Renal cortex interstitium (tissue), 15 donors: ENCODE measurements at places on chromosomes 4 and X.

DNA sequence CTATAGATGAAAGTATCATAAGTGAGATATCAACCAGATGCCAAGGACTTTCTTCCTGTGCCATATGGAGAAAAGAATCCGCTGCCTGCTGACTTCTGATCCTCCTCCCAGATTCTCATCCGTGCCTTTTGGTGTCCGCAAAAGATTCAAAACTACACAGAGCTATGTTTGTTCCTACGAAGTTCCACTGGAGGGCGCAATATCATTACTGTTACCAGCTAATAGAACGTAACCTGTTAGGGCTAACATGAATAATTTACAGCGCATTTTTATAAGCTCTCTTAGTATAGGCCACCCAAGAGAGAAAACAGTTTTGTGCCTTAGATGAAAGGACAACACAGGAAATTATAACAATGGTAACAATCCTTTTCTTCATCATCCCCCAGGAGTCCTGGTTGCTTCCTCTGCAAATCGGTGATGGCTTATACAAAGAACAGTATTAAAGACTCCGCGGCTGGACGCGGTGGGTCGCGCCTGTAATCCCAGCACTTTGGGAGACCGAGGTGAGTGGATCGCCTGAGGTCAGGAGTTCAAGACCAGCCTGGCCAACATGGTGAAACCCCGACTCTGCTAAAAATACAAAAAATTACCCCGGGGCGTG lies 22.8 kb upstream of the CENPVL3 start:
- DNase-seq, result peak; percentile 33

DNA sequence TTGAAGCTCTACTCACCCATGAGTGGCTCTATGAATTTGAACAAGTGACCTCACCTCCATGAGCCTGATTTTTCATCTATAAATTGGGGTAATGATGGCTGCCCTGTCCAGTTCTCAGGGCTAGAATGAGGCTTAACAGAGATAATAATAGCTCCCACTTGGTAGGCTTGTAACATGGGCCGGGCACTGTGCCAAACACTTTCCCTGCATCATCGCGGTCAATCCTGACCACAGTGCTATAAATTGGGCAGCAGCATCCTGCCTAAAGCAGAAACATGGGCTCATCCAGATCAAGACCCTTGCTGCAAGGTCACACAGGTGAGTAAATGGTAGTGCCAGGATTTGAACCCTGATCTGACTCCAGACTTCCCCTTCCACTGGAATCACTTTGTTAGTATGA lies 12.8 kb downstream of the APLN start:
- no peak for DNase-seq

- no peak for DNase-seq
These were observed 664 bp downstream of the MED12 start for GRCh38 chrX:71118985-71119535.

DNA sequence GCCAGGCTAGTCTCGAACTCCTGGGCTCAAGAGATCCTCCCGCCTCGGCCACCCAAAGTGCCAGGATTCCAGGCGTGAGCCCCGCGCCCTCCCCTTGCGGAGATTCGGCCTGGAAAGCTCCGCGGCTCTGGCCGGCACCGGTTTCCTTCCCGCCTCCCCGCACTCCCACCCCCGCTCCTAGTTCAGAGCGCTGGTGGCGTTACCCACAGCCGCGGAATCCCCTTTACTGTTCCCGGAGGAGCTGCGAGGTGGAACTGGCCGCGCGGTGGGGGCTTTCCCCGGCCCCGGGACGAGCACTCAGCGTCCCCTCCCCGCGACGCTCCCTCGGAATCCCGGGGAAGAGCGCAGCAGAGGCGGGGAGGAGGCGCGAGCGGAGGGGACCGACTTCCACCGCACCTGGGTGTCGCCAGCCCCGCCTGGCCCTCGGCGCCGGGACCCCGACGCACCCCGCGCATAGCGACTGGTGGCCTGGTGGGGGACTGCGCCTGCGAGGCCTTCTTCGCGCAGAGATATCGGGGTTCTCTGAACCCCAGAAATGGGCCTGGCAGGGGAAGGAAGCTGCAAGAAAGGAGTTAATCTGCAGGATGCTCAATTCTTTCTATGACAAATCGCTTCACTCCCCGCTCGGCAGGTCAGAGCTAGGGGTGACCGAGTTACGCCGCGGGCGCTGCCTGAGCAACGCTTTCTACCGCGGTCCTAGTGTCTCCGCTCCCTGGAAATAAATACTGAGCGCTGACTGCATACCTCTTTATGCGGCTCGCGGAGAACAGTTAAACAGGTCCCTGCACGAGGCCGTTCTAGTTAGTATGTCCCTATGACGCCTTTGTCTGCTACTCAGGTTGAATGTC lies 14.6 kb upstream of the SLC25A4 start:
- no peak for DNase-seq

DNA sequence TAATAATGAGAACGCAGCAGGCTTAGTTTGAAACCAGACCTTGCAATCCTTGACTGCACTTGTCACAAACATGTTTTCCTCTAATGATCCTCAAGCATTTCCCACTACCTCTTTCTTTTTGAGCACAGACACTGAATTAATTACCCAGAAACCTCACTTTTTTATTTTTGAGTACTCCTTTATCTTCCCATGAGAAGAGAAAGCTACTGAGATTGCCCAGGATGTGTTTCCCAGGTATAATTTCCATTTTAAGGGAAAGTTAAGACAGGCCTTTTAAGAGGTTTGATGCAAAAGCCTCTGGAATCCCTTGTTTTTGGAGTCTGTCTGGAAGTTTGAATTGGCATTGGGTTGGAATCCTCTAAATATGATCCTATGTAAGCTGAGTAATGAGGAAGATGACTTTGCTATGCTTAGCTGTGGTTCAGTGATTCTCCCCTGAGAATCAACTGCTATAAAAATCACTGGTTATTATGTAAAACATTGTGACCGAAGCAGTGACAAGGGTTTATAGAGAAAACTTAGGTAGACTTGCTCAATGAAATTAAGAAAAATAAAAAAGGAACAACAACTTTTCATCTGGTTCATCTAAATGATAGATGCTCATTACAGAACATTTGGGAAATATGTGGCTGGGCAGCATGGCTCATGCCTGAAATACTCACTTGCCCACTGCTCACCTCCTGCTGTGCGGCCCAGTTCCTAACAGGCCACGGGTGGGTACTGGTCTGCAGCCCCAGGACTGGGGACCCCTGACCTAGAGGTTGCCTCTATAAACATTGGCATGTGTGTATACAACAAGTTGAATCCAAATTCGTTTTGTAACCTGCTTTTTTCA lies 10.8 kb upstream of the RHOH start:
- DNase-seq, result no peak

- no peak for DNase-seq
These were observed 555.7 kb downstream of the PCDH7 start for GRCh38 chr4:31275906-31276305.

DNA sequence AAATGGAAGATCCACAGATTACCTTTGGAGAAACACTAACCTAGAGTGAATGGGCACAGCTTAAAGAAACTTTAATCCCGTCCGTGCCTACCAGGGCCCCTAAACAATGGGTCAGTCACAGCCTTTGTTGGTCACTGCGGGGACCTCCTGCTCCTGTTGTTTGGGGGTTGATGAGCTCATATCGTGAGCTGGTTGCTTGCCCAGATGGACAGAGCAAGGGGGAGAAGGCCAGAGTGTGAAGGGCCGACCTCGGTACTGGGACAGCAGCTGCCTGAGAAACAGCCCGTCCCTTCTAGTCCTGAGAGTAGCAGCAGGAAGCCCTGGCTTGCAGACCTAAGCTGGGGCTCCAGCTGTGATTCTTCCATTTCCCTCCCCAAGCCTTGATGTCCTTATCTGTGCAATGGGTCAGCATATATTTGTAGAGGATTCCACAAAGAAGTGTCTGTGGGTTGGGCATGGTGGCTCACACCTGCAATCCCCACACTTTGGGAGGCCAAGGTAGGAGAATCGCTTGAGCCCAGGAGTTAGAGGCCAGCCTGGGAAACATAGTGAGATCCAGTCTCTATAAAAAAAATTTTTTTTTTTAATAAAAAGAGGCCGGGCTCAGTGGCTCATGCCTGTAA lies 69.6 kb upstream of the SLC34A2 start:
- DNase-seq, result no peak

DNA sequence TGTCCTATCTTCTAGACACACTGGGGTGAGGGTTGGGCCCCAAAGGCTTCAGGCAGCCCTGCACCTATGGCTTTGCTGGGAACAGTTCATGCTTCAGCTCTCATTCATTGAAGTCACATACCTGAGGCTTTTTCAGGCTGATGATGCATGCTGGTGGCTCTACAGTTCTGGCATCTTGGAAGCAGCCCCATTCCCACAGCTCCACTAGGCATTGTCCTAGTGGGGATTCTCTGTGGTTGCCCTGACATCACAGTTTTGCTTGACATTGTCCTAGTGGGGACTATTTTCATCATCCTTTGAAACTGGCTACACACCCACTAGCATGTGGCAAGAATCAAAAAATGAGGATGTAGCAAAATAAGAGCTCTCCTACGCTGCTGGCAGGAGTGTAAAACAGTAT lies 37.7 kb upstream of the C4orf17 start:
- DNase-seq, result no peak

GRCh38 chr4:52126966-52127365 lies 75.9 kb downstream of the SPATA18 start:
- DNase-seq, result no peak

DNA sequence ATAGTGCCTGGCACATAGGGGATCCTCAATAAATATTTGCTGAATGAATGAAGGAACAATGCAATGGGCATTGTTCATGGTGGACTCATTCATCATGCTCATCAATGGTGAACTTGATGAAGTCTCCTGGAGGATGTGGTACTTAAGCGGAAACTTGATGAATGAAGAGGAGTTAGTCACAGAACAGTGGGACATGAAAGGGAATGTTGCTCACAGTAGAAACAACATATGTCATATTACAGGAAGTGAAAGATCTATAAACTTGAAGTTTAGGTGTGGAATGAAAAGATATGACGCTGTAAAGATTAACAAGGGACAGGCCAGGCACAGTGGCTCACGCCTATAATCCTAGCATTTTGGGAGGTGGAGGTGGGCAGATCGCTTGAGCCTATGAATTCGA lies 224.1 kb downstream of the PPP3CA start:
- no peak for DNase-seq

GRCh38 chr4:184838249-184839074 lies 12.7 kb upstream of the ACSL1 start:
- DNase-seq, result no peak

DNA sequence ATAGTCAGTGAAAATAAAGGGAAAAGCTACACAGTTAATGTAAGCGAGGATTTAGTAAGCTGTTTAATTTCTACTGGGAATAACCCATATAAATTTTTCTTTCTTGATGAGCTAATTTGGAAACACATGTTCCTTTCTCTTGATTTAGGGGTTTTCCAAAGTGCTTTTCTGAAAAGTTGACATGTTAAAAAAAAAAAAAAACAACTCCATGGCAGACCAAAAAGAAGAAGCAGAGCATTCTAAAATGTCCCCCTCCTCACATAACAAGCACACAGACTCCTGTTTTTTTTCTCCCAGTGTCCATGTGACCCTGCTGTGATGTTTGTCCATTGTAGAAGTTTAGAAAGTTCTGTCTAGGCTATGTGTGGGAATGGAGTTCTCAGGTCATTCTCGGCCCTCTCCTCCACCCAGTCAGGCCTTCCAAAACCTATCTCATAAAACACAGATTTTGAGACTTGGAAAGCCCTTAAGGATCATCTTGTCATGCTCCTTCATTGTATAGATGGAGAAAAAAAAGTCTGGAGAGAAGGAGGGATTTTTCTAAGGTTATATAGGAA lies 792 bp downstream of the CLIC2 start:
- no peak for DNase-seq

- DNase-seq, result no peak
These were observed 852.9 kb downstream of the TECRL start for GRCh38 chr4:63556332-63556731.

DNA sequence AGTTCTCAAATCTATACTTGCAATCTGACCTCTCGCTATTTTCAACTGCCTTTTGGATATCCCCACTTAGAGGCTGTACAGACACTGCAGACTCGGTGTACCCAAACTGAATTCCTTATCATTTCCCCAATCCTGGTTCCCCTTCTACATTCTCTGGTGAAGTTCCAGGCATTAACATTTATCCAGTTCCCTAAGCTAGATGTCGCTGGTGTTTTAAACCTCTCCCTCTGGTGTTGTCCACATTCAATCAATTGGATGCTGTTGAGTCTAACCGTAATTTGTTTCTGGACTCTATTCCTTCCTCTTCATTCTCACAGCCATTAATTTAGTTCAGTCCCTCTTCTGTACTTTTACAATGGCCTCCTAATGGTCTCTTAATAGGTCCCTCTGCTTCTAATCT lies 7.2 kb upstream of the STK26 start:
- no peak for DNase-seq

- DNase-seq, result peak; percentile 52
These were observed 807 bp downstream of the USP9X start for GRCh38 chrX:41085878-41086626.

GRCh38 chr4:20253735-20254409 lies 2.2 kb downstream of the SLIT2 start:
- DNase-seq, result no peak

DNA sequence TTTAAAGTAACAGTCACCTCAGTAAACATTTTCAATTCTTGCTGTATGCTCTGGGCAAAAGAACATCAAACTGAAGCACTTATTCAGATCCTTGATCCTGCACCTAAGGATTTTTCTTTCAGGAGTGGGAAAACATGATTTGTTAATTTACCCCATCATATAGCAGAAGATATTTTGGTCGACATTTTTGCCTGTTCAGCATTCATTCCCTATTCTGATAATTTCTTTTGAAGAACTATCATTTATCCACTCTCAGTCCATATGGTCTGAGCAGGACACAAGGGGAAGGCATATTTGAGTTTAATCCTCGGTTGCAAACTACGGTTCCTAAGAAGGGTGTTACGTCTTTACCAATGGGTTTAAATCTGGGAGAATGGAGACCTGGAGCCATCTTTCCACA lies 1.2 kb upstream of the CLOCK start:
- no peak for DNase-seq

DNA sequence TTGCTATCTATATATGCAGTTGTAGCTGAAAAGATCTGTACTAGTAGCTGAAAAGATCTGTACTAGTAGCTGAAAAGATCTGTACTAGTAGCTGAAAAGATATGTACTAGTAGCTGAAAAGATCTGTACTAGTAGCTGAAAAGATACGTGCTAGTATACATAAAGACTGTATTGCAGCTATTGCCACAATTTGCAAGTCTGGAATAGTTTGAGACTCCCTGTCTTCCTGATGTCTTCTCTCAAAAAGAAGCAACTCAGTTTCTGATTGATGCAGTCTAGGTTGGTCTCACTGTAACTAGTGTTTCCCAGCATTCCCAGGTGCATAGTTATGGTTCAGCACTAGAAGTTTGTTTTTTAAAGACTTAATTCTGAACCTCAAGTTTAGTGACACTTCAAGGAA lies 15.0 kb downstream of the SLAIN2 start:
- DNase-seq, result no peak
